ENCODE measurements at places on chromosomes 3 and 15. TPM values are rescaled to one million over a fixed set of nuclear protein-coding genes. Genes with fewer than 3 reads are reported as not detected.

DNA sequence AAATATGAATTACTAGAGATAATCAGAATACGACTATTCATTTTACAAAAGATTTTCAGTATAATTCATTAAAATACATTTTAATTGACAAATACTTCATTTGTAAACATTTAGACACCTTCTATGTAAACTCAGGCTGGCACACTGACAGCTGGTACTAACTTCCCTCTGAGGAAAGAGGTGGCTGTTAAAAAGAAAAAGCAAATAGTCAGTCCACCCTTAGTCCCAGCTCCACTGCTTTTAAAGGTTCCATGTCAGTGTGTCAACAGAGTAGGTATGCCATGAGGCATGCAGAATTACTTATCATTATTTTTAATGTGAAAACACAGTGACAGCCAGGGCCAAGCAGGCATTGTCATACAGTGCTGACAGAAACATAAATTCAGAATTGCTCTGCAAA, 16.1 kb downstream of the TM6SF1 start:
- no peak for DNase-seq

DNA sequence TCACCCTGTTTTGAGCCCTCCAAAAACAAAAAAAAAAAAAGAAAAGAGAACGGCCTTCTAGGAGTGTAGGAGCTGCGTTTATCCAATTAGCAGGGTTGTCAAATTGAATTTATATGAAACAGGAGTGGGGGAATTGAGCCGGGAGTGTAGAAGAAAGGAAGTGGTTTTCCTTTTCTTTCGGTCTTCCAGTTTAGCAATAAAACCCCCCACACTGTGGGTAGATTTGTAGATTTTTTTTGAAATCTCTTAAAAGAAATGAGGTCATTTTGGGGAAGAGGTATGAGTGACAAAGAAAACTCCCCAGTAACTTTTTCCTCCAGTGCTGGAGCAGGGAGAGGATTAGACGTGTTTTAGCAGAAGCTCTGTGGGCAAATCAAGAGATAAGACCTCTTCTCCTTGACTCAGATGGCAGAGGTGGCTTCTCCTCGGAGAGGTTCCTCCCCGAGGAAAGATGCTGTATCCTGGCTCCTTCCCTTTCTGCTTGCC, 30.8 kb downstream of the BOC start:
- no peak for DNase-seq

- no peak for DNase-seq
Measured at GRCh38 chr15:45704329-45705249, 69.8 kb downstream of the SQOR start.

DNA sequence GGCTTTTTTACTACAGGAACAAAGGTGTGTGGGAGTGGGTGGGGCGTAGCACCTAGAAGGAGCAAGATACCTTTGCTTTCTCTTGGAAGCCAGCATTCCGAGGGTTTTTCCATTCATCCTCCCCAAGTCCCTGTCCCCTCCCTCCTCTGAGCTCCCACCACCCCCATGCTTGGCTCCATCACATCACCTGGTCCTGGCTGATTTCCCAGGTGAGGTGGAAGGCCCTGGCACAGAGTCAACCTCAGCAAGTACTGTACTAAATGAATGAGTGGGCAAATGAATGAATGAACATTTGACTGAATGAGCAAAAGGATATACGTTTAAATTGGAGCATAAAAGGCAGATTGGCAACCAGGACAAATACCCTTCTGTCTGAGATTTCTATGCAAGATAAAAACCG, 45.4 kb downstream of the DZIP1L start:
- DNase-seq: no peak

The SLC2A2 gene
- not detected for total RNA-seq

- DNase-seq: no peak
Measured at GRCh38 chr3:62571916-62572315, 198.6 kb upstream of the FEZF2 start.

The NR2E3 gene
- total RNA-seq: not detected

- no peak for DNase-seq
Measured at GRCh38 chr3:134527037-134527436, 41.2 kb downstream of the CEP63 start.

- no peak for DNase-seq
Measured at GRCh38 chr3:89859757-89860156, 752.3 kb downstream of the EPHA3 start.
